ENCODE measurements at places on chromosomes 2 and 18.

- DNase-seq = no peak
Measured at GRCh38 chr2:106054321-106054720, 139.8 kb downstream of the UXS1 start.

DNA sequence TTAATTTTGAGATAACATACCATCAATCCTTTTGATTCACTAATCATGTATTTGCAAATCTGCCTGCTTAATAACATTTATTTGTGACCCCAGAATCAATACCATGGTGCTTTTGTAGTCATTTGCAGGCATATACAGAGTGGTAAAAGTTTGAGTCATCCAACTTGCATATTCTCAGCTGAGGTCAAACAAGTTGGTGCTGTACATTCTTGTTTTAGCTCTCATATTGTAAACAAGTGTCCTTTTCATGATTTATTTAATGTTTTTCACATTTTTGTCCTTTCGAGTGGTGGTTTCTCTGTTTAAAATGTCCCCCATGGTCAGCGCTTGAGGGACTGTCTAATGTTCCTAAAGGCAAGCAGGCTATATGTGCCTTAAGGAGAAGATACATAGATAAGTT, 17.5 kb downstream of the RAB27B start:
- DNase-seq = no peak

DNA sequence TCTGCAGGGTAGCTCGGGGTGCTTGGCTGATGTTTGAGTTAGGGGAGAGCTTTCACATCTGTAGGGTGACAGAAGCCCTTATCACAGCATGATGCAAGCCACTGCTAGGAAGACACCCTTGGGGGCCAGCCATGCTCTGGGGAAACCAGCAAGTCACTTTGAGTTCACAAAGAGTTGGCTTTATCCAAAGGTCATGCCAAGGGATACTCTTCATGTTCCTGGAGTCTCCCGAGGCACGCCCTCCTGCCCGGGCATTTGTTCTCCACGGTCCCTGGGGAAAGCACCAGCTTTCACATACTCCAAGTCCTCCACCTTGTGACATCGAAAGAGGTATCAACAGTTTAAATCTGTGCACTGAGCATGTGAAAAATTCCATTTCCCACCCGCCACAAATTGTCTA, 227.7 kb downstream of the VAPA start:
- DNase-seq = no peak

DNA sequence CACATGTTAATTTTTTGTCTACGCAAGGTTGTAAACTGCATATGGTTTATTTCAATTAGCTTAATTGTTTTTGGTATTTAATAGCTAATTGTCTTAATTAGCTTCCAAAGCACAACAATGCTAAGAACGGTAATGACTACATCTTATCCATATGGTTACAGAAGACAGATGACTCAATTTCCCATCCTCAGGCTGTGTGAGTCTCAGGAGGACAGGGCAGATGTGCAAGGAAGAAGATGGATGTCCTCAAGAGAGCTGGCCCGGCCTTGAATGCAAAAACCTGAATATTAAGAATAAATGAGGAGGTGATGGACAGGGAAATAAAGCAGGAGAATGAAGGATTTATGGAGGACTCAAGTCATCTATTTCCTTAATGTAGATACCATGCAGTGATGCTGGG, 31.4 kb downstream of the SLC4A3 start:
- DNase-seq = no peak

GRCh38 chr2:119013671-119014070, 71.7 kb downstream of the MARCO start:
- no peak for DNase-seq

GRCh38 chr2:219210886-219211362, 4.3 kb downstream of the ZFAND2B start:
- DNase-seq = no peak

- no peak for DNase-seq
Measured at GRCh38 chr2:100561191-100561590, 1.6 kb upstream of the PDCL3 start.

GRCh38 chr2:241110089-241110606, 8.1 kb upstream of the MTERF4 start:
- no peak for DNase-seq

GRCh38 chr18:25230658-25231326, 121.2 kb downstream of the ZNF521 start:
- DNase-seq = no peak

GRCh38 chr2:67726416-67726815, 329.3 kb downstream of the ETAA1 start:
- DNase-seq = no peak

GRCh38 chr2:68987021-68987503, 12.6 kb downstream of the GKN1 start:
- no peak for DNase-seq

GRCh38 chr2:101374821-101375561, 12.3 kb downstream of the CREG2 start:
- DNase-seq = no peak

DNA sequence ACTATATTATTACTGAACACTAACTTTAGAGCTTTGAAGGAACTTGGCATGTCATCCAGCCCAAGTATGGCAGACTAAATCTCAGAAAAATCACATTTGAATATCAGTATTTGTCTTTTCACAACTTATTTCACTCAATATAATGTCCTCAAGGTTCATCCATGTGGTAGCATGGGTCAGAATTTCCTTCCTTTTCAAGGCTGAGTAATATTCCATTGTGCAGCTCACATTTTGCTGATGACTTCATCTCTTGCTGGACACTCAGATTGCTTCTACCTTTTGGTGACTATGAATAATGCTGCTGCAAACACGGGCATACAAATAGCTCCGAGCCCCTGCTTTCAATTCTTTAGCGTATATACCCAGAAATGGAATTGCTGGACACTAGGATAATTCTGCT, 46.7 kb downstream of the RPL31 start:
- no peak for DNase-seq

DNA sequence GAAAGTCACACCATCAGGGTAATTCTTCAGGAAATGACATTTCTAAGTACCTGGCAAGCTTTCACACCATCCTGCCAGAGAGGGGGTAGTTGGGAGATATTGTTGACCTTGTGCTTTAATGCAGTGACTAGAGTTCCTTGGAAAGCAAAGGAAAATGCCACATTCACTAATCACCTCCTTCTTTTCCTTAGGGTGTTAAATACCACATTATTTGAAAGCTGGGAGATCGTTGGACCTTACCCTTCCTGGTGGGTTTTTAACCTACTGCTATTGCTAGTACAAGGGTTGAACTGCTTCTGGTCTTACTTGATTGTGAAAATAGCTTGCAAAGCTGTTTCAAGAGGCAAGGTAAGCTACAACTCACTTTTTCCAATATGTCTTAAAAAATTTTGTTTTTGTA, 37.0 kb upstream of the NOSTRIN start:
- DNase-seq = no peak

DNA sequence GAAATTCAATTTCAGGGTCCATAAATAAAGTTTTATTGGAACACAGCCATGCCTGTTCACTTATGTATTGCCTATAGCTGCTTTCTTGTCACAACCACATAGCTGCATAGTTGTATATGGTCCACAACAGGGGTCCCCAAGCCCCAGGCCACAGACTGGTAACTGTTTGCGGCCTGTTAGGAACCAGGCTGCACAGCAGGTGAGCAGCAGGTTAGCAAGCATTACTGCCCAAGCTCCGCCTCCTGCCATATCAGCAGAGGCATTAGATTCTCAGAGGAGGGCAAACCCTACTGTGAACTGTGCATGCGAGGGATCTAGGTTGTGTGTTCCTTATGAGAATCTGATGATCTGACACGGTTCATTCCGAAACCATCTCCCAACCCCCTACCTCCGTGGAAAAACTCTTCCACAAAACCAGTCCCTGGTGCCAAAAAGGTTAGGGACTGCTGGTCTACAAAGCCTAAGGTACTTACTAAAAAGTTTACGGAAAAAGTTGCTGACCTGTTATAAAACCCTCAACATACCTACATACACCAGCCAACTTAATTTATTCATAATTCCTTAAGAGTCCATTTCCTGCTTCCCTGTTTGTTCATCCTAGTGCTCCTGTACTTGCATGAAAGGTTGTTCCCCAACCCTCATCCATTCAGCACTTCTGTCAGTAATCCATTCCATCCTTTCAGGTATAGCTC, 40.1 kb downstream of the NDUFAF7 start:
- no peak for DNase-seq

DNA sequence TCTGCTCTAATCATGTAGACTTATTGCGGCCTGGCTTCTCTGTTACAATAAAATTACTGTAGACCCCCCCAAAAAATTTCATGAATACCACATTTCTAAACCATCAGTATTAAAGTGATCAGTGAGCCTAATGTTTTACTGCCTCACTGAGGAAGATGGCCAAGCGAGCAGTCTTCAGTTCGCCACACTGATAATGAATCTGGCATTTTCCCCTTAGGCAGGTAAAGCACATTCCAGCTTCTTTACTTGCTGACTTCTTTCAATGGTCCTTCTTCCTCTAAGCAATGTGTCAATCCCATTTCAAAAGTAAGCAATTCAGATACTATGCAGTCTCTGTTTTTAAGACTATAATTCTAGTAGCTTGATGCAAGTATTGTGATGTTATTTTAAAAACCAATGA, 137.6 kb downstream of the LAMA1 start:
- no peak for DNase-seq

DNA sequence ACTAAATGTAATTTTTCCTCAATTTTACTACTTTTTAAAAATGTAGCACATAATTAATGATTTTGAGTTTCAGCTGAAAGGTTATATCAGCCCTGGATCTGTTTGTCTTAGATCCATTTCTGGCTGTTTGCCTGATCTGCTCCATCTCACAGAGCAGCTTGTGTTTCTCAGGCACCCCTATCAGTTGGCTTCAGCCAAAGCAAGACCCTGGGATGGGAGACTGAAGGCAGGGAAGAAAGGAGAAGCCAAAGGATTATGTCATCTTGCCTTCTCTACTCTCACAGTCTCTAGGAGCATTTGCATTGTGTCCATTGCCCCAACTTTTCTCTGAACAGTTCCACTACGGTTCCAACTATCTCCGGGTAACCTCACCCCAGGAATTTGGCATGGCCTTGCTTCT, 110.5 kb downstream of the CCDC148 start:
- no peak for DNase-seq

- DNase-seq = no peak
Measured at GRCh38 chr2:191593622-191594385, 84.1 kb upstream of the NABP1 start.

DNA sequence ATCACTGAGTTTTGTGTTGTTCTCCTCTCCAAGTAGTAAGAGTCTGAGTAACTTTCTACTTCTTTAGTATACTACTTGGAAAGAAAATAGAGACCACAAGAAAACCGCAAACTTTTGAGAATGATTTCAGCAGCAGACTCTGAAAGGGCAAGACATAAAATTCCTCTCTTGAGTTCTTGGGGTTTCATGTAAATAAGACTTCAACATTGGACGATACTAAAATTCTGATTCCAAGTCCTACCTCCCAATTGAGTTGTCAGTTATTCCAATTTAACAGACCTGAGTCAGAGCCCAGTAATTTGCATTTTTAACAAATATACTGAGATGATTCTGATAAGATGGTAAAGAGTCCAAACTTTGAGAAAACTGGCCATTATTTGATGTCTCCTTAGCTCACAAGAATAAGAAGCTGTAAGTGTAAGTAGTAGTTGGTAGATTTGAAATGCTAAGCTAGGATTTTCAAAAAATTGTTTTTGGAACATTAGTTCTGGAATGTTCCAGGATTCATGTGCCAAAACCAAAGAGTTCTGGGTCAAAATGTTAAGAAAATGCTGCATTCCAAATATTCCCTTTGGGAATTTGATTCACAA, 261.6 kb upstream of the SPOPL start:
- no peak for DNase-seq

GRCh38 chr2:211014376-211014775, 458.0 kb downstream of the CPS1 start:
- no peak for DNase-seq

GRCh38 chr2:151508519-151508918, 98.8 kb downstream of the RIF1 start:
- DNase-seq = no peak

- no peak for DNase-seq
Measured at GRCh38 chr2:215425021-215425782, 10.7 kb downstream of the FN1 start.

GRCh38 chr18:34951625-34952379, 89.4 kb upstream of the MAPRE2 start:
- no peak for DNase-seq

- DNase-seq = no peak
Measured at GRCh38 chr18:42509750-42510415, 554.8 kb downstream of the PIK3C3 start.

GRCh38 chr2:219549619-219550018, 5.8 kb downstream of the TMEM198 start:
- no peak for DNase-seq

DNA sequence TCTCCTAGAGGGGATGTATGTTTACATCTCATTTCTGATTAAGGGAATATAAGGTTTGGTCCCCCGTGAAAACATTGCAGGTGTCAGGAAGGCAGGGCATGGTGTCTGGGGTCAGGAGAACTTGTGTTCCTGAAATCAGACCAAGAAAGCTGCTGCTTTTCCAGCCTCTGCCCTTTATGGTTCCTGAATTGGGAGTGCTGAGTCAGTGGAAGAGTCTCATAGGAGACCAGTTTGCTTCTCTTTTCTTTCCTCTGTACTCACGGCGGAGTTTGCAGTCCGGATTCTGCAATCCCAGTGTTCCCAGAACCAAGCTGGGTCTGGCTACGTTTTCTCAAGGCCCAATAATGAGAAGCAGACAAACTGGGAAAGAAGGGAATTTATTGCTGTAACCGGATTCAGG, 5.1 kb upstream of the MARCO start:
- DNase-seq = no peak

- peak; percentile 7 for DNase-seq
Measured at GRCh38 chr2:8416849-8417832, 264.7 kb upstream of the ID2 start.
